ENCODE measurements at places on chromosomes 5 and 9.
A peak's percentile ranks its signal among the peaks of the same experiment; 100 is the strongest.

DNA sequence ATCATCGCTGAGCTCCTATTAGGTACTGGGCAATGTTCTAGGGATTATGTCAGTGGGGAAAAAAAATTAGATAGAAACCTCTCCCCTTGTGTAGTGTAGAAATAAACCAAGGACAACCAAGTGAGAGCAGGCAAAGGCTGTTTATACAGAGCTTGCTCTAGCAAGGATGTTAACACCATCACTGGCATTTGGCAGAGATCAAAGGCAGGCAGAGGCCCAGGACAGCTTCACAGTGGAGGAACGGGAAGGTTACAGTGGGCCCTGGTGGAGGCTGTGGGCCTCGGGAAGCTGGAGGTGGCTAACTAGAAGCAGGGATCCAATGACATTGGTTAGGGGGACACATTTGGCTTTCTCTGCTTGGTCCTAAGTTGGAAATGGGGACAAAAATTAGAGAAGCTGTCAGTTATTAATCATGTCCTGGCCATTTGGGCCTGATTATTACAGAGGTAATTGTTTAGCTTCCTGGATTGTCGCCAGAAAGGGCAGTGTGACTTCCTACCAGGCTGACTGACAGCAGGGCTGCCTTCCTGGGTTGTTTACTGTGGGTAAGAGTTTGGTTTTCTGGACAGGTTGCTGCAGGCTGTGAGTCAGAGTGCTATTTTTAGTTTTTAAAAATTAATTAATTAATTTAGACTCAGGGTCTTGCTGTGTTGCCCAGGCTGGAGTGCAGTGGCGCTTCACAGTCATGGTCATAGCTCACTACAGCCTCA, 259.3 kb downstream of the ROR2 start:
- no peak for DNase-seq

GRCh38 chr5:159402311-159402710, 72.0 kb upstream of the IL12B start:
- DNase-seq = no peak

DNA sequence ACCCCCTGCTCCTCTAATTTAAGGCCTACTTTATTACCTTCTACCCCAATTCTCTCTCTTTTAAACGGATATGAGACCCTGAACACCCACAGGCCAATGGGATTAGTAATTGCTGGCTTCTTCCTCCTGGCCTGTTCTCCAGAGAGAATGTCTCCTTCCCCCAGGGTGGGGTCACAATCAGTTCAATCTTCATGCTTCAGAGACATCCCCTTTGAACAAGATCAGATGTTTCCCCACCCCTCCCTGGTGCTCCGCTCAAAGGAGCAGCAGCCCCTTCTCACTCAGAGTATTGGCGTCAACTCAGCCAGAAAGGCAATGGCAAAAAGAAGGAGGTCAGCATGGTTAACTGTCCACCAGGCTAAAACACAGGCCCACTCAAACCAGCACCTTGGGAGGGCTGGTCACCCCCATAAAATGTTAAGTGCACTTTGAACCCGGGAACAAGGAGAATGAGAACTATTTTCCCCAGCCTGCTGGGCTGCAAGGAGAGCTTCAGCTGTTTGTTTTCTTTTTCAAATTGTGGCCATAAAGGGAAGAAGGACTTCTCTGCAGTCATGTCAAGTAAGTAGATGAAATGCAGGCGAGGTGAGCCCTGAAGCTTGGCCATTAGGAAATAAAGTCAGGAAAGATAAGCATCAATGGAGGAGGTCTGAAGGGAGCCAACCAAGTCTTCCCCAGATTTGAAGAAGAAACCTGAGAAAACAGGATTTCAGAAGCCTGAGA, 20.1 kb downstream of the LHFPL2 start:
- DNase-seq = no peak

DNA sequence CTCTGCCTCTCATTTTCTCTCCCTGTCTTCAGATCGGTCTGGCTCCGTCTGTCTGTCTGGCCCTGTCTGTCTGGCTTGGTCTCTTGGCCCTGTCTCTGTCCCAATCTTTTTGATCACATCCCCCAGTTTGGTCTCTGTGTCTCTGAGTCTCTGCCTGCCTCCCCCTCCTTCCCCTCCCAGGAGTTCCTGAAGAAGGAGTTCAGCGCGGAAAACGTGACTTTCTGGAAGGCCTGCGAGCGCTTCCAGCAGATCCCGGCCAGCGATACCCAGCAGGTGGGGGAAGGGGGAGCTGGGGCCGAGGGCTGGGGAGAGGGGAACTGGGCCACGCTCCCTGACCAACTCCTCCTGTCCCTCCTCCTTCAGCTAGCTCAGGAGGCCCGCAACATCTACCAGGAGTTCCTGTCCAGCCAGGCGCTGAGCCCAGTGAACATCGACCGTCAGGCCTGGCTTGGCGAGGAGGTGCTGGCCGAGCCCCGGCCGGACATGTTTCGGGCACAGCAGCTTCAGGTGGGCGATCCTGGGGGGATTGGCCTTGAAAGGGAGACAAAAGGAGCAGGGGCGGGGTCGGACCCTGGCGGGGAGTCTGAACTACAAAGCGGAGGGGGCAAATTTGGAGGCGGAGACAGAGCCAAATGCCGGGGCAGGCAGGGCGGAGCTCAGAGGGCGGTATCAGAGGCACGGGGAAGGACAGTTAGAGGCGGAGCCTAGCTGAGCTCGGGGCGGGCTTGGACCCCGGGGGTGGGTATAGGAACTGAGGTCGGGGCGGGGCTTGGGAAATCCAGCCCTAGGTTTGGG, 9.0 kb downstream of the RGS14 start:
- DNase-seq = peak; percentile 96

DNA sequence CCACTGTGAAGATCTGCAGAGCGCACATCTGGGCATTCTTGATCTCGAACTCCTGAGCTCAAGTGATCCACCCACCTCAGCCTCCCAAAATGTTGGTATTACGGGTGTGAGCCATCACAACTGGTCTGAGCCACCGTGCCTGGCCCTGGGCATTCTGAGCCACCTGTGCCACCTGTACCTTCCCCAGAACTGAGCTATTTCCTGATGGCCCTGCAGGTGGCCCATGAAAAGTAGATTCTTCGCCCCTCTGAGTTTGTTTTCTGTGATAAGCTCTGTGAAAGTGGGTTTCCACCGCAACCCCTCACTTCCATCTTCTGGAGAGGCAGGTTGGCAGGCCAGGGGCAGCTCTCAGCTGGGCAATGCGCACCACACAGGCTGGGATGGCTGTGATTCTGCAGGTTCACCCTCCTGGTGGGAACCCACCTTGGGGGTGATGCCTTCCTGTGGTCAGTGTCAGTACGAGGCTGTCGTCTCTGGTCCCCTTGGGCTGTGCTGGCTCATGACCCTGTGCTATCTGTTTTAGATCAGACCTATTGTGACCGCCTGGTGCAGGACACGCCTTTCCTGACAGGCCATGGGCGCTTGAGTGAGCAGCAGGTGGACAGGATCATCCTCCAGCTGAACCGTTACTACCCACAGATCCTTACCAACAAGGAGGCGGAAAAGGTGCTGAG, 11.3 kb downstream of the CARD19 start:
- no peak for DNase-seq

GRCh38 chr5:68894673-68895072, 199.1 kb upstream of the SLC30A5 start:
- DNase-seq = no peak

- no peak for DNase-seq
Measured at GRCh38 chr5:4924577-4924976, 215.6 kb upstream of the ADAMTS16 start.
